ENCODE measurements at places on chromosomes 7 and 10. TPM values are rescaled to one million over a fixed set of nuclear protein-coding genes. Genes with fewer than 3 reads are reported as not detected.

DNA sequence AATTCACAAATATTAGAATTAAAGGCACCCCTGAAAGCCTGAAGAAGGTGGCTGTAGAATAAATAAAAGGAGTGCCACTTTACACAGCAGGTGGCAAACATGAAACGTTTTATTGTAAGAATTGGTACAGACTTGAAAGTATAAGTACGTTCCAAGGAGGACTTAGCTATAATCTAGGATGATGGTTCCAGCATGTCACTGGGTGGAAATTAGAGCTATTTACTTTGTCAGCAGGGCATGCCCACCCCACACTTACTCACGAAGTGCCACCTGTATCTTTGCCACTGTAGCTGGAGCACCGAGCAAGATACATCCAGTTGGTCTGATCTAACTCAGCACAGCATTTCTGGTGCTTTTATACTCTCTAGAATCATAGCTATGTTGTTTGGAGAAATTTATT, 97.8 kb downstream of the GRM8 start:
- no peak for DNase-seq

DNA sequence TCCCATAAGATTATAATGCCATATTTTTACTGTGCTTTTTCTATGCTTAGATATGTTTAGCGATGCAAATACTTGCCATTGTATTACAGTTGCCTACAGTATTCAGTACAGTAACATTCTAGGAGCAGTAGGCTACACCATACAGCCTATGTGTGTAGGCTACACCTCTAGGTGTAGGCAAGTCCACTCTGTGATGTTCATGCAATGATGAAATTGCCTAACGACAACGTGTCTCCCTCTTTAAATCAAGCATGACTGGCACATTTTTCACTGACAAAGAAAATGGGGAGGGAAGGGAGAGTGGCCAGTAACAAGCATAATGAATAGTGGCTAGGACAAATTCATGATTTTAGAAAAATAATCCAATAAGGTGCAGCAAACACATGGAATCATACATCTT, 1.7 kb downstream of the NCAPG2 start:
- DNase-seq: no peak

- DNase-seq: no peak
Observed at GRCh38 chr10:78712147-78712546, 356.6 kb upstream of the ZMIZ1 start.

DNA sequence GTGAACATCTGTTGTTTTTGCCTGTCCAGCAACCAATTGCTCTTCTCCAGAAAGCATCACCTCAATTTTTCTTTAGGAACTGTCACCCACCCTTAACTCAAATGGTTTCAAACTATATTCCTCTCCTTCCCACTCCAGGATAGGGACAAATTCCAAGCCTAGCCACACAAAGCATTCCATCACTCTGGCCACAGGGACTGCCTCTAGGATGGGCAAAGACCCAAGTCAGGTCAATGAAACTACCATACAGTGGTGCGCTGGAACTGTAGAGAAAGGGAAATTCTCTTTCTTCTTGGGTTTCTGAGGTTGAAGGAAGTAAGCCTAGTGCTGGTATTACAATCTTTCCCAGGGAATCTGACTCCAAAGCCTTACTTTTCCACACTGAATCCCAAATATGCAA, 3.6 kb downstream of the MICU1 start:
- DNase-seq: no peak

DNA sequence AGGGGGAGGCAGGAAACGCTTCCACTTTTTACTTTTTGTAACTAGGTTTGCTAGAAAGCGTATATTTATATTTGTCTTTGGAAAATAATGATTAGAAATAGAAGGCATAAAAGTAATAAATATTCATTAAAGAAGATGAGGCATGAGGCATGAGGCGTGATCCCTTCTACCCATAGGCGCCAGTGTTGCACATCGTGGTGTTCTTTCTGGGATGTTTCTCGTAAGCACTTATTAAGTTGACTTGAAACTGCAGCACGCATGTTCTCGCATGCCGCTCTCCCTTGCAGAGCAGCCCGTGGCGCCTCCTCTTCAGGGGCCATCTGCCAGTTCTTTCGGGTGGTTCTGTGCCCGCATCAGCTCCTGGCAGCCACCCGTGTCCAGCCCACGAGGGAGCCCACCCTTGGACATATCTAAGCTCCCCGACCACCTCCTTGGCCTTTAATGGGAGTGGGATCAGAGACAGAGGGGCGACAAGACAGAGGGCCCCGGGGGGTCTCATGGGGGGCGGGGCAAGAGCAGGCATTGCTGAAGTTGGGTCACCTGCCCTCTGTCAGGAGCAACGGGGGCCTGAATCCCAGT, 28.5 kb upstream of the CSGALNACT2 start:
- DNase-seq: no peak

DNA sequence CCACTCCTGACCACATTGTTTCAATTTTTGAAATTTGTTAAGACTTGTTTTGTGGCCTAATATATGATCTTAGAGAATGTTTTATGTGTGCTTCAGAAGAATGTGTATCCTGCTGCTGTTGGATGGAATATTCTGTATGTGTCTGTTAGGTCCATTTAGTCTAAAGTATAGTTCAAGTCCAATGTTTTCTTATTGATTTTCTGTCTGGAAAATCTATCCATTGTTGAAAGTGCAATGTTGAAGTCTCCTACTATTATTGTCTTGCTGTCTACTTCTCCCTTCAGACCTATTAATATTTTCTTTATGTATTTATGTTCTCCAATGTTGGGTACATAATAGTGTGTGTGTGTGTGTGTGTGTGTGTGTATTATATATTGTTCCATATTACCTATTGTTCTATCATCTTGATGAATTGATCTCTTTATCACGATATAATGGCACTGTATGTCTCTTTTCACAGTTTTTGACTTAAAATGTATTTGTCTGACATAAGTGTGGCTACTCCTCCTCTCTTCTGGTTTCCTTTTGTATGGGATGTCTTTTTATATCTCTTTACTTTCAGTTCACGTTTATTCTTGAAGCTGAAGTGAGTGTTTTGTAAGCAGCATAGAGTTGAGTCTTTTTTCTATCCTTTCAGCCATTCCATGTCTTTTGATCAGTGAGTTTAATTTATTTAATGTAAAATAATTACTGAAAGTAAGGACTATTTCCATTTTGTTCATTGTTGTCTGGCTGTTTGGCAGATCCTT, 61.3 kb downstream of the AKR1D1 start:
- no peak for DNase-seq

- no peak for DNase-seq
Observed at GRCh38 chr10:80410578-80411145, 2.3 kb downstream of the PRXL2A start.

GRCh38 chr7:143343596-143343995, 18.9 kb downstream of the FAM131B start:
- no peak for DNase-seq

DNA sequence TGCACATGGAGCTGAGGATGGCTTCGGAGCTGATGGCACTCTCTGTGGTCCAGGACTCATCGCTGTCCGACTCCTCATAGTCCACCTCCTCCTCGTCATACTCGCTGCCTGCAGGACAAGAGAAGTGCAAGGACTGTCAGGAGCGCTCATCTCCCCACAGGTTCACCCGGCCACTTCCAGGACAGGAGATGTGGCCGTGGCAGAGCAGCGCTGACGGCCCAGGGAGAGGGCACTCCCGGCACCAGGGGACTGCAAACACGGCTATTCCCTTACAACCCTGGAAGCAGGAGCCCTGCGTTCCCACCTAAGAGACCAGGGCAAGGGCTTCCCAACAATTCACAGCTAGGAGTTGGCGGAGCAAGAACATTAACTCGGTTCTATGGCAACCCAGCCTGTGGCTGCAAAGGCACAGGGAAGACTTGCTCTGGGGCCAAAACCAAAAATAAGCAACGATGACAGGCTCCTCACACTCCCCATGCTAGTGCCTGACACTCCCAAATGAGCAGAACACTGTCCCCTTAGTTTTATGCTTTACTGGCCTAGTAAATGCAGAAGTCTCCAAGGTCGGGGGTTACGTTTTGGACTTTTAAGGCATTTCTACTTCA, 100.9 kb downstream of the TAX1BP1 start:
- DNase-seq: no peak

- DNase-seq: no peak
Observed at GRCh38 chr7:157394246-157395191, 57.7 kb downstream of the DNAJB6 start.

GRCh38 chr7:104367926-104368325, 39.5 kb downstream of the LHFPL3 start:
- DNase-seq: no peak

- DNase-seq: no peak
Observed at GRCh38 chr10:6400331-6400730, 179.7 kb downstream of the PRKCQ start.

TMEM236 gene
- polyA plus RNA-seq: 0.46 TPM

GALNT17 gene
- polyA plus RNA-seq: 35.4 TPM

AKR1E2 gene
- 3.3 TPM for polyA plus RNA-seq

C10orf67 gene
- 0.11 TPM for polyA plus RNA-seq

FGFR2 gene
- polyA plus RNA-seq: 0.54 TPM

SPDYE2 gene
- polyA plus RNA-seq: 7.4 TPM

ZNF488 gene
- polyA plus RNA-seq: 3.5 TPM

CRHR2 gene
- 3.4 TPM for polyA plus RNA-seq

All from forelimb muscle (tissue), 1 donor.